ENCODE measurements at places on chromosomes 12 and 14. TPM values are rescaled to one million over a fixed set of nuclear protein-coding genes. Genes with fewer than 3 reads are reported as not detected.

Gene CLEC9A
- not detected for total RNA-seq

Gene CCNB1IP1
- total RNA-seq = 27.6 TPM

Gene CLEC2A
- total RNA-seq = not detected

Gene OGFOD2
- total RNA-seq = 9.0 TPM

Gene MTERF2
- total RNA-seq = 3.7 TPM

Gene SALL2
- 1.2 TPM for total RNA-seq

Gene ERP27
- total RNA-seq = 0.19 TPM

Gene RPL10L
- not detected for total RNA-seq

Gene PHETA1
- 7.6 TPM for total RNA-seq

Gene NELL2
- total RNA-seq = not detected

Gene SLCO1B1
- total RNA-seq = not detected

Gene IL23A
- total RNA-seq = 0.28 TPM

Gene PIK3C2G
- total RNA-seq = not detected

Gene SMCO2
- not detected for total RNA-seq
